ENCODE measurements at places on chromosomes 1 and 21. TPM values are rescaled to one million over a fixed set of nuclear protein-coding genes. Genes with fewer than 3 reads are reported as not detected.
A peak's percentile ranks its signal among the peaks of the same experiment; 100 is the strongest.

- DNase-seq = no peak
These were observed 62.4 kb downstream of the DIRAS3 start for GRCh38 chr1:67988066-67988465.

GRCh38 chr1:35210321-35211119, 17.6 kb upstream of the SFPQ start:
- peak; percentile 8 for DNase-seq

- DNase-seq = no peak
These were observed at the start of gene KLHDC7A for GRCh38 chr1:18480315-18481189. TSS of gene KLHDC7A (plus strand) at chr1:18480930. CDS start at chr1:18480982, 52 bp downstream.

GRCh38 chr1:164912290-164912689, 353.3 kb downstream of the PBX1 start:
- no peak for DNase-seq

GRCh38 chr1:202953392-202953791, 4.7 kb downstream of the ADIPOR1 start:
- no peak for DNase-seq

- DNase-seq = no peak
These were observed 5.7 kb downstream of the NTPCR start for GRCh38 chr1:232956081-232956480.

DNA sequence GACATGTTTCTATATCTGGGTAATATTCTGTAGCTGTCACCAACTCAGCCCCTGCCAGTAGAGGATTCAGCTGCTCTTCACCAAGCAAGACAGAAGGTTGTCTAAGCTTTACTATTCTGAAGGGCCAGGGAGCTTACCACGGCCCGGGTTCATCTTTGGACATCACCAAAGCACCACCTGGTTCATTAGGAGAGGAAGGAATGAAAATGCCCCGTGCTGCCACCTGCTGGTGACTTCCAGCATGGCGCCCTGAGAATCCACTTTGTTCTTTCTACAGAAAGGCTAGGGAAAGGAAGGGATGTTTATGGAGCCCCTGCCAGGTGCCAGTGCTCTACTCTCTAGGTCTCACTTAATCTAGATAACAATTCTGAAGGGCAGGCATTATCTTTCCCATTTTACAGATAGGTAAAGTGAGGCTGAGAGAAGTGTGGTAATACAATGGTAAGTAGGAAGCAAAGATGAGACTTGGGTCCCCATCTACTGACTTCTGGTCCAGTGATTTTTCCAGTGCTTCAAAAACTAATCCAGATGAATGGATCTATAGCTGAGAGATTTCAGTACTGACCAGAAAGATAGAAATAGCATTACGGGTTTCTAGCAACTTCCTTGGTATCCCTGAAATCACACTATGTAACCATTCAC, 79.5 kb downstream of the BEND5 start:
- DNase-seq = peak; percentile 16

DNA sequence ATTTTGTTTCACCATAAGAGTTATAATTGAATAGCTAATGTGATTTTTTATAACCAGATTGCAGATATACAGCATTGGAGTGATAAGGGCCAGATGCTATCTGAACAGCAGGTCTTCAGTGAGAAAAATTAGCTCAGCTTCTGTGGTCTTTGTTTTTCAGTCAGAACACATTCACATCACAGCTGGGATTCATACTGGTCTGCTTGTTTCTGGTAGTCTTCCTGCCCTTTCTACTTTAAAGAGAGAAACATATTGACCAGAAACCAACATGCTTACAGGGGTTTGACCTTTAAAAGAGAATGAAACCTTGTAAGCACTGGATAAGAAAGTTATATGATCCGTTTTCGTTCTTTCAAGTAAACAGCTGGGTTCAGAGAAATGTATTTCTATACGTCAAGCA, 213.7 kb upstream of the TMPRSS15 start:
- DNase-seq = no peak

DNA sequence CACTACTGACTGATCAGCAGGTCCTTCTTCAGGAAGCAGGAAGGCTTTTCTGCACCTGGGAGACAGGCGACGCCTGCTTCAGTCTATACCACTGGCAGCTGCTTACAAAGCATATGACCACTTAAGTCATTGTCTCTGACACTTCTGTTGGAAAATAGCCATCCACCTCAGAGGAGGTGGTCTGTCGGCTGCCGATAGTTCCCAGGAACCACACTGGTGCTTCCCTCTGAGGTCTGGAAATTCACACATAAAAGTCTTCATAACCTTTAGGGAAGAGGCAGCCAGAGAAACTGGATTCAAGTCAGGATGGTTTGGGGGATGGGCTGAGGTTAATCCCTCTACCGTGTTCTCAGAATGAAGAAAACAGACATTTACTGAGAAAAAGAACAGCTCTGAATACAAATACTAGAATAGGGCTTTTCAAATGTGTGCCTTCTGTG, 15.6 kb upstream of the SRP9 start:
- no peak for DNase-seq

- DNase-seq = no peak
These were observed 33.9 kb upstream of the LAMC2 start for GRCh38 chr1:183152180-183152579.

DNA sequence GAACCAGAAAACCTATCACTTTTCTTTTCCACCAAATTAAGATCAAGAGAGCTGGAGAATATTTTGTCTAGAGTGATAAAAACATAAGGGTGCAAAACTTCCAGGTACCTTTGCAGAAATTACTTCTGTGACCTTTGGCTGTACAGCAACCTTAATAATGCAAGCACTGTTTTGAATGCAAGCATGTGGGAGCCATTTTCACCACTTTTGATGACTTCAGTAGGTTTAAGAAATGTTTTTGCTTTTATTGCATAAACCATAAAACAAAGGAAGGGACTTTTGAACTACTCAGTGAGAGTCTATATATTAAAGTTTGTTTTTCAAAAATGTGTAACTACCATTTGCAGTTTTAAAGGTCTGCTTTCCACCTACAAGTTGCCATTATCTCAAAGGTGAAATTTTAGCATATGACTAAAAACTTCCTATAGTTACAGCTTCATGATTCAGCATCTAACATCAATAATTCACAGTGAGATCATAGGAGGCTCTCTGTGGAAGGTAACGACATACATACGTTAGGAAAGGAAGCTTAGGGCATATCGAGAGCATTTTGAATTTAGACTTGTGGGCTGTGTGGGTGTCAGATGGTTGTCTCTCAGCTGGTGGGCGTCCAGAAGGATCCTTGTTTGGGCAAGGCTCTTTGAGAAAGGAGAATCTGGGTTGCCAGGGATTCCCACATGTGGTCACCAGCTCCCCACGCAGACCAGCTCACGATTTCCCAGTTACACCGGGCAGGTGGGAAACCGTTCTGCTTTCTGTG, 1.1 kb upstream of the GADD45A start:
- no peak for DNase-seq

DNA sequence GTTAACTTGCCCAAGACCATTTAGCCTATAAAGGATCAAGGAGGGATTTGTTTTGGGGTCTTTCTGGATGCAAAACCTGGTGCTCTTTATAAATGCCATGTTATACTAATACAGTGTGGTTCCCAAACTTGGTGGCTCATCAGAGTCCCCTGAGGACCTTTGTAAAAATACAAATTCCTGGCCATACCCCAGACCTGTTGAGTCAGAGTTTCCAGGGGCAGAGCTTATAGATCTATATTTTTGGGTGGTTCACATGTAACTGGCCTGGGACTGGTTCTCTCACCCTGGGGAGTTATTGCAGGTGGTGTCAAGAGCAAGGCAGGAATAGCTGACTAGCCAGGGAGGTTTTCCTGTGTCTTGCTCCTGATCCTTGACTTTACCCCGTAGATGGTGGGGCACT, 136.9 kb upstream of the HNRNPU start:
- no peak for DNase-seq

DNA sequence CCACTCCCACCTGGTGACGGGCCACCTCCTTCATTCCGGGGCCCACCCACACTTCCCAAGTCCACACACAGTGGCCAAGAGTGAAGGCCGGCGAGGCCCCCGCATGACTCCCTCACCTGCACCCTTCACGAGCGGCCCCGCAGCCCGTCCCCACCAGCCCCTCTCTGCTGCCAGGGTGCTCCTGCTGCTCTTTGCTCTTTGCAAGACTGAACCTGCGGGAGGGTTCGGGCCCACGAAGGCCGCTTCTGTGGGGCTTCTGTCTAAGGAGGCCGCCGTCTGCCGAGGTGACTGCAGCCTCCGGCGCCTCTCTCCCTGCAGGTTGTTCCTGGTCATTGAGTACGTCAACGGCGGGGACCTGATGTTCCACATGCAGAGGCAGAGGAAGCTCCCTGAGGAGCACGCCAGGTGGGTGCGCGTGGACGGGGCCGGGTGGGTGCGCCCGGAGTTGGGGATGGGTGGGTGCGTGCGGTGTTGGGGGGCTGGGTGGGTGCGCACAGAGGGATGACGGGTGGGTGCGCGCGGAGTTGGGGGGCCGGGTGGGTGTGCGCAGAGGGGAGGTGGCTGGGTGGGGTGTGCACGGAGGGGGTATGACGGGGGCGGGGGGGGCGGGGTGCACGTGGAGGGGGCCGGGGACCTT, 25.3 kb downstream of the FAAP20 start:
- no peak for DNase-seq

- DNase-seq = peak; percentile 56
These were observed 62.8 kb downstream of the EDEM3 start for GRCh38 chr1:184691719-184692324.

DNA sequence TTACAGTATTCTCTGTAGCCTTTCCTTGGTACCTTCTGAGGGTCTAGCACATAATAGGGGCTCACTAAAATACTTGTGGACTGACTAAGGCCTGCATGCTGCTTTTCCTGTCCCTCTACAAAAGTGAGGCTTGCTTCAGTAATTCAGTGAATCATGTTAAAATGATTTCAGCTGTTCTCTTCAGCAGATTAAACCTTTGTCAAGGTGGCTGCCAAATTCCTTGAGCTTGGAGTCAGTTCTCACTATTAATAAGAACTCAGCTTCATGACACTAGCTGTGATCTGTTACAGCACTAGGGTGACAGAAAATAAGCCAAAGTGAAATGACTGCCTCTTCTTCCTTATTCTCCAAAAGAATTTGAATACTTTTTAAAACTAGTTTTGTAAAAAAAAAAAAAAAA, 128.8 kb downstream of the KCNN3 start:
- DNase-seq = no peak

DNA sequence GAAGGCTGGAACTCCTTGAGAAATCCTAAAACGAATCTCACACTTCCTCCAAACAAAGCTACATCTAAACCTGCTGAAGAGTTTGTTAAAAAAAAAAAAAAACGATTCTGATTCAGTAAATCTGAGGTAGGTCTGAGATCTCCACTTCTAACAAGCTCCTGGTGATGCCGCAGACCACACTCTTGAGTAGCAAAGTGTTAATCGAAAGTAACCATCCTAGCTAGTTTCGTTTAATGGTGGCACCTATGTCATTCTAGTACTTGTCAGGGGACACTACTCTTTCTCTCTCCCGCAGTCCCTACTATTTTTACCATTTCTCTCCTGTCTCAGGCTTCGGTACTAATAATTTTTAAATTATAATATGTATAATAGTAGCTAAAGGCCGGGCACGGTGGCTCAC, 2.1 kb downstream of the CLCC1 start:
- DNase-seq = no peak

DNA sequence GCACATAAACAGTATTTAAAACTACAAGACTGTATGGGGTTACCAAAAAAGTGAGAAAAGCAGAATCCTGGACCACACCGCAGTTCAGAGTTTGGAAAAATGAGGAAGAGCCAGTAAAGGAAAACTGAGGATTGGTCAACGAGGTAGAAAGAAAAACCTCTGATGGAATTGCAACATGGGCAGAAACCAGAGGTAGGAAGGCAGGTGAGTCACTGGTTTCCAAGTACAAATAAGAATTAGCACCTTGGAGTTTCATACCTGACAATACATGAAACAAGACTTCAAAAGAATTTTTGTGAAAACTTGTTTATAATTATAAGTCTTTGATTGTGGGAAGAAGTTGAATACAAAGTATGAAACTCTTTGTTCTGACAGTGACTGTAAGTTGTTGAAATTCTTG, 533.7 kb upstream of the DAB1 start:
- DNase-seq = no peak

GRCh38 chr1:73953186-73953585, 244.8 kb downstream of the LRRIQ3 start:
- DNase-seq = no peak

GRCh38 chr21:45639206-45640000, 4.1 kb upstream of the PCBP3 start:
- no peak for DNase-seq

GRCh38 chr1:90413519-90413918, 303.6 kb downstream of the BARHL2 start:
- no peak for DNase-seq

DNA sequence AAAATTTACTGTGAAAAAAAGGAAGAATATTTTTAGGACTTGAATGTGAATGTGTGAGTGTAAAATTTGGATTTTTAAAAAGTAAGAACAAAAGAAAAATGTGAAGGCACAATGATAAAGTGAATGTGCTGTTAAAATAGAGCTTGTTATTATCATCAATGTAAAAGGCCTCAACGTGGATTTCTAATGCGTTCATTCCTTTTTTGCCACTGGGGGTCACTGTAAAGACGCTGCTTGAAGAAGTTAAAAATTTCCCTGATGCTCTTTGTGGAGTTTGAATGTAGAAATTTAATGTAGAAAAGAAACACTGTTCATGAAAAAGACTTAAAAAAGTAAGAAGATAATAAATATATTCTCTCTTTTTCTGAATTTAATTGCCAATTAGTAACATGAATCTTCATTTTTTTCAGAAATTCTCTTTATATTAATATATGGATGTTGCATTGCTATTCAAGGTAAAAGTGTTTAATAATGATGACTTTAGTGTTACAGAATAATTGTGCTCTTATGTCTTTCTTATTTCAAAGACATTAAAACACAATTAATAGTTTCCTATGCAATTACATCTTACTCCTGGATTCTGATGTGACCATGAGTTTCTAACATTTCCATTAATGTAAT, 161.5 kb downstream of the DNM3 start:
- DNase-seq = peak; percentile 76

DNA sequence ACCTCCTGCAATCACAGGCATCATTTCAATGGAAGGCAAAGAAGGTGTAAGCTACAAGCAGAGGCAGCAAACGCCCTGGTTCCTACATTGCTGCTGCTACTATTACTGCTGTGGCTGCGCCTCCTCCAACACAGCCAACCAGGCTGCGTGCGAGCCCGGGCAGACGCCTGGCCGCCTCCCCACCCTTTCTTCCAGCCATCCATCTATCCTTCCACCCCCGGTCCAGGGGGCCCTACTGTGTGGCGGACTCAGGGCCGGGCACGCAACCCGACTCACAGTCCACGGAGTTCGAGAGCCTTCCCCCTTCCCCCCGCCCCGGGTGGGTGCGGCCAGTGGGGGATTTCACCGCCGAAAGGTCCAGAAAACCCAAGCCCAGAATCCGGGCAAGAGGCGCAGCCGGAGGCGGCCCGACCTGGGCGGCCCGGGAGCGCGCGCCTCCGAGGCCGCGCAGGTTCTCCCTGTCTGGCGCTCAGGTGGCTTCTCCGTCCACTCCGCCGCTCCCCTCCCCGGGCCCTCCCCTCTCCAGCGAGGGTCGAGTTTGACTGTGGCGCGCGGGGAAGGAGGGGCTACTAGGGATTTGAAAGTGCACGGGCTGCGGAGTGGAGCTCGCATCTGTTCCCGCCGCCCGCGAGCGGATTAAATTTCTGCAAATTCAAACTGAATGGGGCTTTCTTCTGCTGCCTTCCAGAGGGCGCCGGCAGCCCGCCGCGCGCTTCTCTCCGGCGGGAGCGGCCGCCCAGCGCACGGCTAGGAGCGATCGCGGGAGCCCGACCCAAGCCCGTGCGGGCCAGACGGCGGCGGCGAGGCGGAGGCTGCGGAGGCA, at the start of gene HUNK:
Gene HUNK (plus strand): TSS at position 569 of the 823 bp plus-strand sequence. CDS start 655 bp downstream, outside the sequence.
- DNase-seq = peak; percentile 73

GRCh38 chr1:223873044-223873443, 27.3 kb upstream of the TP53BP2 start:
- DNase-seq = no peak

KCNJ10 gene
- polyA plus RNA-seq = 0.46 TPM

SGIP1 gene
- 2.0 TPM for polyA plus RNA-seq

SPRR1A gene
- not detected for polyA plus RNA-seq

RGS13 gene
- polyA plus RNA-seq = 0.15 TPM
